GDM1 (cell line): ENCODE measurements at places on chromosomes 11 and 22.

DNA sequence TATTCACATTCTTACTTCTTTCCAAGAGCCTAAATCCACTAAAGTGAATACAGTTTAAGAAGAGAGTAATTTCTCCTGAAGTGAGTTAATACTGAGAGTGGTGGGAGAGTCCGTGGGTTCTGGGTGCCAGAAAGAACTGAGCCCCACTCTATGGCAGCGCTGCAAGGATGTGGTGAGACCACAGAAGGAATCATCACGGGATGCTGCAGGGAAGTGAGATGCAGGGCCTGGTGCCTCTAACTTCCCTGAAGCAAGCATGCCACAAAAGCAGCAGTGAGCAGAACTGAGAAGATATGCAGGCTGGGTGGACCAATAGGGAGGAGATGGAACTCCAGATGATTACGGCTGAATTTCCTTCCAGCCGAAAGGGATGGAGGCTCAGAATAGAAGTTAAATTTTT is 5.0 kb upstream of the MMP12 start:
- no peak for DNase-seq

DNA sequence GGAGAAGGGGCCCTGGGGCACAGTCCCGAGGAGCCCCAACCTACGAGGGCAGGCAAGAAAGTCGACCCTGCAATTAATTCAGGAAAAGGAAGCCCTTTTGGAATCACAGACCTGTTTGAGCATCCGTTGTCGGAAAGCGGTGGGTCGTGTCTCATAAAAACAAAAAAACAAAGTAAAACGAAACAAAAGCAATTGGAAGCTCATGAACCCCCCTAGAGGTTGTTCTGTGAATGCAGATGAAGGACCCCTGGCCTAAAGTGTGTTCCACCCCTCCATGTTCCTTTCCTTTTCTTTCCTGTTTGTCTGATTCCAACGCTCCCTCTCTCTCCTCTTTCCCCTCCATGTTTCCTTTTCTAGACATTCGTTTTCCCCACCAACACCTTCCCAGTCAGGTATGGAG is 203.7 kb downstream of the GRIK4 start:
- no peak for DNase-seq

DNA sequence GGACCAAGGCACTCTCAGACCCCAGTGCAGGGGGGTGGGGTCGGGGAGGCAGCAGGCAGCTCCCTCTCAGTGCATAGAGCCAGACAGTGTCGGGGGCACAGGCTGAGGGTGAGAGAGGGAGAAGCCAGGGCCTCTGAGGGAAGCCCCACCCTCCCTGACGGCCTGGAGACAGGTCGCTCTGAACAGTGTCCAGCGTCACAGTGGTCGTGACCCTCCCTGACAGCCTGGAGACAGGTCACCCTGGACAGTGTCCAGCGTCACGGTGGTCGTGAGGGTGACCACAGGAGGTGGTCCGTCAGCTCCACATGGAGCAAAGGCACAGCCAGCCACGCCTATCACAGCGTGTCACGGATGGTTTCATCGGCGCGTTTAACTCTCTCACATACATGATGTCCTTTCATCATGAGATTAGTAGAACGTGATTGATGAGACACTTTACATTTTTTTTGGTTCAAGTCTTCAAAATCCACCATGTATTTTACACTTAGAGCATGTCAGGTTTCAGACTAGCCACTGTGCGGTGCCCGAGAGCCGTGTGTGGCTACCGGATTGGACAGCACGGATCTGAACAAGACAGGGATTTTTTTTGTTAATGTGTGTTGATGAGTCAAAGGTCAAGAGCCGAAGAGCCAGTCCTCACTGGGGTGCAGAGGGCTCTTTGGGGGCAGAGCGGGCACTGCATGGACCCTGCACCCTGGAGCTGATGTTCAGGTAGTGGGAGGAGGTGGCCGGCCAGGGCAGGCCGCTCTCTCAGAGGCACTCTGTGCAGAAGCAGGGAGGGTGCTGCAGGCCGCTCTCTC is 23.9 kb upstream of the PANX2 start:
- no peak for DNase-seq

- DNase-seq = peak; percentile 1
Measured at GRCh38 chr11:112042161-112042960, 17.2 kb downstream of the DLAT start.

- DNase-seq = no peak
Measured at GRCh38 chr11:3090096-3090901, 33.1 kb upstream of the CARS1 start.

GRCh38 chr11:126407101-126407521 is 51.6 kb downstream of the ST3GAL4 start:
- no peak for DNase-seq

DNA sequence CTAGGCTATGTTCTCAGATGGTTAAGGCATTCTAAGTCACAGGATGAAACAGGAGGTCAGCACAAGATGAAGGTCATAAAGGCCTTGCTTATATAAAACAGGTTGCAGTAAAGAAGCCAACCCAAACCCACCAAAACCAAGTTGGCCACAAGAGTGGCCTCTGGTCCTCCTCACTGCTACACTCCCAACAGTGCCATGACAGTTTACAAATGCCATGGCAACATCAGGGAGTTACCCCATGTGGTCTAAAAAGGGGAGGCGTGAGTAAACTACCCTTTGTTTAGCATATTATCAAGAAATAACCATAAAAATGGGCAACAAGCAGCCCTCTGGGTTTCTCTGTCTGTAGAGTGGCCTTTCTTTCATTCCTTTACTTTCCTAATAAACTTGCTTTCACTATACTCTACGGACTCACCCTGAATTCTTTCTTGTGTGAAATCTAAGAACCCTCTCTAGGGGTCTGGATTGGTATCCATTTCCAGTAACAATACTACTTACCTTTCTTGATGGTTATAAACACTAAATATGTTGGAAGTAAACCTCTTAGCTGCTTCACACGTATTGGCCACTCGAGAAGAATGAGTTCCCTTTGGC is 1237.9 kb downstream of the FAM181B start:
- DNase-seq = no peak

DNA sequence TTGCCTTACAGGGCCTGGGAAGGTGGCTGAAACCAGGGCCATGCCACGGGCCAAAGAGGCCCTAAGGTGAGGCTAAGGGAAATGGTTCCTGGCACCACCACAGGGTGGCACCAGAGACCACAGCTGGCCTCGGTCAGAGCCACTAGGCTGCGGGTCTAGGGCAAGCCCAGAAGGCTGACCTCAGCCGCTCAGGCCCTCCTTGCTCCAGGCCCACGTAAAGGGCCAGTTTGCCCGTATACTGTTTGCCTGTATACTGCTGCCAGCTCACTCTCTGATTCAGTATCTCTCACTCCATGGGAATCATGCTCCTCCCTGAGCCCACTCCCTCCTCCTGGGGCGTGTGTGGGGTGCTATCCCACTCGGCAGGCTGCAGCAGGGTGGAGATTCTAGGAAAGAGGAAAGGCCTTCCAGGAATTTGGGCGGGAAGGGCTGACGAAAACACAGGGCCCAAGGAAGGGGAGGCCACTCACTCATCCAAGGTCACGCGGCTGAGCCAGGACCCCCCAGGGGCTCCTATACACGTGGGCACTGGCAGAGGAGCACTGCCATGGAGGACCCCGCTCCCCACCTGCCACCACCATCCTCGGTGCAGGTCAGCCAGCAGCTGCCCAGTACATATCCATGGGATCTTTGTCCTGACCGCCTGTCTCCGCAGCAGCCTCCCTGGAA is 62.4 kb downstream of the NECTIN1 start:
- DNase-seq = peak; percentile 31

DNA sequence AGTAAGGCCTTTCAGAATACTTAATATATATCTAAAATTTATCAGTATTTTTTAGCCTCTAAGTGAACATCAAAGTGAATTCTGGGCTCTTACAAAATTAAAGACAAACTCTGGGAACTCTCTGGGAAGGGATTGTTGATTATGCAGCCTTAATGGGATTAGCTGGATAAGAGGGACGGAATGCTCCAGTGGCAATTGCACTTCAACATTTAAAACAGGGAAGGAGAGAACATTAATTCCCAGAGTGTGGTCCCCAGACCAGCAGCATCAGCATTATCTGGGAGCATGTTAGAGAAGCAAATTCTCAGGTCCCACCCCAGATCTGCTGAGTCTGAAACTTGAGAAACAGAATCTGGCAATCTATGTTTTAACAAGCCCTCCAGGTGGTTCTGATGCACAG is 46.5 kb downstream of the POLD3 start:
- no peak for DNase-seq

DNA sequence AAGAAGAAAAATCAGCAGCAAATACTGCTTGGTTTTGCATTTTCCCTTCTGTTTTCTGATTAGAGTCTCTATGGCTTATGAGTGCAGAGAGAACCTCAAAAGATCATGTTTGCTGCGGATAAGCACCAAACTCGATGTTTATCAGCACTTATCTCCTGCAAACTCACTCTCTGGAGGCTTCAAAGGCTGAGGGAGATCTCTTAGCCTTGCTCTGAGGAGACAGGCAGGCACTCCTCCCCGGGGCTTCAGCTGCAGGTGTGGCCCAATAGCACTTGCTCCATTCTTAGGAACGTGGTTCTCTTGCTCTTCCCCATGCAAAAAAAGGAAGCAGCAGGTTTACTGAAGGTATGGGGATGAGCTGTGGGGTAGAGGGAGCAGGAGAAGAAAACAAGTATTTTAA is 45.1 kb downstream of the FLI1 start:
- DNase-seq = no peak

GRCh38 chr11:2313051-2313951 is 11.5 kb downstream of the TSPAN32 start:
- no peak for DNase-seq

GRCh38 chr11:67409261-67409666 is 5.4 kb downstream of the TBC1D10C start:
- DNase-seq = peak; percentile 70

GRCh38 chr22:37982151-37982785 is 2.1 kb downstream of the SOX10 start:
- DNase-seq = no peak

DNA sequence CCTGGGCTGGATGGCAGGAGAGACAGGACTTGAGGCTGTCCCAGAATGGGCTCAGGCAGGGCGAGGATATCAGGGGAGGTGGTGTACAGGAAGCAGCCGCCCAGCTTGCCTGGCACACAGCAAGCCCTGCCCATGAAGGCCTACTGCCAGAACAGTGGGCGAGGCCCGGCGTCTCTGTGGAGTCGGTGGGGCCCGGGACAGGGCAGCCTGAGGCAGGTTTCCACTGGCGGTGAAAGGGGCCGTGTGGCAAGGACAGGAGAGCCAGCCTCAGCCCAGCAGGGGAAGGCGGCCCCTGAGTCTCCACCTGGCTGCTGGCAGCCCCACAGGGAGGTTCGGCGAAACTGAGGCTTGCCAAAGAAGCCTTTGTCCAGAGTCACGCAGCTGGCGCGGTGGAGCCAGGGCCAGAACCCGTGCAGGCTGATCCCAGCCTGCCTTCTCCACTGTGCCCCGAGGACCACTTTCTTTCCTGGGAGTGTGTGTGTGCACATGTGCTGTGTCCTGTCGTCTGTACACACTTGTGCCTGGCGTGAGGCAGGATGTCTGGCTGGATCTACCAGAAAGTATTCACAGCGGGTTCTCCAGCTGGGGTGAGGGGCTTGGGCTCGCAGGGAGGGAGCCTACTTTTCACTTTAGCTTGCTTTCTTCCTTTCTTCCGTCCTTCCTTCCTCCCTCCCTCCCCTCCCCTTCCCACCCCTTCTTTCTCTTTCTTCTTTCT is 1.2 kb downstream of the TSPO start:
- DNase-seq = no peak

DNA sequence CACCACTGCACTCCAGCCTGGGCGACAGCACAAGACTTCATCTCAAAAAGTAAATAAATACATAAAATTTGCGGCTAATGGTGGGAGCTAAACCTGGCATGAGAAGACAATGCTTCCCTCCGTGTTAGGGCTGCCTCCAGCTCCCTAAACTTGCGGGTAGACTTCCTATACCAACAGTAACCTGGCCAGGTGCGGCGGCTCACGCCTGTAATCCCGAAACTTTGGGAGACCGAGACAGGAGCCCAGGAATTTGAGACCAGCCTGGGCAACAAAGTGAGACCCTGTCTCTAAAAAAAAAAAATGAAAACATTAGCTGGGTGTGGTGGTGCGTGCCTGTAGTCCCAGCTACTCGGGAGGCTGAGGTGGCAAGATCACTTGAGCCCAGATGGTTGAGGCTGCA is 25.3 kb downstream of the SLC25A18 start:
- no peak for DNase-seq

GRCh38 chr22:26466196-26466595 is 17.4 kb downstream of the HPS4 start:
- DNase-seq = no peak

DNA sequence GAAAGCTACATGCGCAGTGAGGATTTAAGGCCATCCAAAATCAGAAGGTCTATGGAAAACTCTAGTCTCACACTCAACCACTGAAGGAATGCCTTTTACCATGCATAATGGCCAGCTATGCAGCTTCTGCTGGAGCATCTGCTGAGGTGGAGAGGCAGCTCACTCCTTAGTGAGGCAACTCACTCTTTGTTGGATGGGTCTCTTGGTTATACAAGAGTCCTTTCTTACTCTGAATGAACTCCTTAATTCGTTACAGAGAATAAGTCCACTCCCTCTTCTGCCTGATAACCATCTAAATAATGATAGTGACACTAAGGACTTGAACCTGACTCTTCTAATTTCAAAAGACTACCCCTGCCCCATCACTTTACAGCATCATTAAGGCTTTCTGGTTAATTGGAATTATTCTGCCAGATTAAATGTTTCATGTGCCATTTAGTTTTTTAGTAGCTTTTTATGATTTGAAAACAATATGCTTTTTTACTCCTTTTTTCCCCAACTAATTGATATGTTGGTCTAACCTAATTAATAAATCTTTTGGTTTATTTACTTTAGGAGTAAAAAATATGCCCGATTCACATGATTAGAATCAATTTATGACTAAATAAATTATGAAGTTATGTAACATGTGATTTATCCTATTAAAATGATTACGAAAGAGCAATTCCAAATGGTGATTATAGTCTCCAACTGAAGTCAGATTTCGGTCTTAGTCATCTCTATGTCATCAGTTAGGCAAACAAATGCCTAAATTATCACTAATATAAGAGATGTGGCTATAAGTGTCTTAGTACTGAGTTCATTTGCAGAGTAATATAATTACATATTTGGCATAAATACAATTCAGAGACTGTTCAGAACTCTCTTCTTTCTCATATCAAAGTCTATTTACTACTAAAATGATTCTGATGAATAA is 286.7 kb upstream of the CCDC90B start:
- DNase-seq = no peak

GRCh38 chr22:46512039-46512370 is 25.4 kb downstream of the CELSR1 start:
- no peak for DNase-seq

DNA sequence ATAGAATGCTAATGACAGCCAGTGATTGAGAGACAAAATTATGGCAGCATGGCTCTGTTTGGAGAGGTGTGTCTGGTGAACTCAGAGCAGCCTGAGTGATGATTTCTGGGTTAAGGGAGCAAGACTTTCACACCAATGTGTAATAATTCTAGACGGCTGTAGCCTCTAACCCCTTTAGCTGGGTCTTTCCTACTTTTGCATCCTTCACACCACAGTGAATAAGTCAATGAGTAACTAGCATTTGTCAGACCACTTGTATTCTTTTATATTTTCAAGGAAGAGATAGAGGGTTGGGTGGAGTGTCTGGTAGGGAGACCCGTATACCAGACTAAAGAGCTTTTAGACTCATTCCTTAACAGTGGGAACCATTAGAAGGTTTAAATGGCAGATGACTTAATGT is 50.4 kb downstream of the ATXN10 start:
- no peak for DNase-seq
